H9 (cell line): ENCODE measurements at places on chromosomes 2 and 18.

GRCh38 chr2:54809819-54810218, 86.4 kb downstream of the EML6 start:
- no peak for DNase-seq

DNA sequence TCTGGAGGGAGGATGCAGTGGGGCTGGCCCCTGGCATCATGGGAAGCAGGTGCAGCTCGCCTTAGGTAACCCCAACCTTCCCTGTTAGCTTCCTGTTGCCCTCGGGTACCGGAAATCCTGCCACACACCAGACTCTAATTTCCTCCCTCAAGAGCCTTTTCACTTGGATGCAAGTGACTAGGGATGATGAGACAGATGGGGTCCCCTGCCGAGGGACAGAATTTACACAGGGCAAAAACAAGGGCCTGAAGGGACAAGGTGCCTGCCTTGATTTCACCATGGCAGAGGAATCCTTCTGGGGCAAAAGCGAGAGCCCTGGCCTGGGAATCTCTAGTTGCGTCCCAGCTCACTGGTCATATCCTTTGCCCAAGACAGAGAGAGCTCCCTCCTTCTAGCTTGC, 263.1 kb downstream of the LOXHD1 start:
- DNase-seq: no peak

GRCh38 chr2:72992734-72993102, 75.4 kb downstream of the EMX1 start:
- no peak for DNase-seq

GRCh38 chr2:112542984-112543661, 858 bp downstream of the POLR1B start:
- no peak for DNase-seq

GRCh38 chr2:238105506-238106338, 5.6 kb downstream of the ESPNL start:
- DNase-seq: peak; percentile 25

DNA sequence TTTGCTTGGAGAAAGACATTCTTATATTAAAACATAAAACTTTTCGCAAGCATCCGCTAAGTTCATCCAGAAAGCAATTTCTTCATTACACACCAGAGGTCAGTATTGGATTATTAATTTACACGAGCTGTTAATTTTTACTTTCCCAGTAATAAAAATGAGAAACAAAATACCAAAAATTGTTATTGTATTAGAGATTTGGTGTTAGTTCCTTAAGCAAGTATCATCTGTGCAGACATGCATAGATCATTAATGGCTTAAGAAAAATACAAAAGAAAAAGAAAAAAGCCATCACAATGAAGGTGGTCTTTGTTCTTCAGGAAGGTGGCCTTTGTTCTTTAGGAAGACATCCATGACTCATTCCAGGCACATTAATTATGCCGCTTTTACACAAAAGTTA, 53.6 kb upstream of the HNMT start:
- no peak for DNase-seq

- no peak for DNase-seq
Measured at GRCh38 chr18:35619464-35619863, 37.9 kb downstream of the GALNT1 start.

- no peak for DNase-seq
Measured at GRCh38 chr18:28095041-28095440, 81.9 kb downstream of the CDH2 start.

DNA sequence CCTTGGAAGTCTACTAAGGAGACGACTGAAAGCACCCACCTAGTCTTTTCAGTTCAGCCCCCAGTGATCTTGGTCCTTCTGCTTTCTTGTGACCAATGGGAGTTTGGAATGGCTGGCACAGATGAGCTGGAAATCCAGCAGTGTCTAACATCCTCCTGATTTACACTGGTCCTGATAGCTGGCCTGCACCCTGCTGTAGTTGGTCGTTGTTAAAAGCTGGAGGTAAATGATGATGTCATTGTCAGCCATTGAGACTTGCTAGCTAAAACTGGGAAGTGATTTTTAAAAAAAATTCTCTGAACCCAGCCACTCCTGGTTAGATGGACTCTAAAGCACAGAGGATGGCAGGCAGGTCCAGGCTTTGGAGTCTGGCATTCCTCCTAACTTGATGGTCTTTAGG, 19.3 kb downstream of the CCT7 start:
- DNase-seq: no peak

GRCh38 chr2:235494716-235495372, 1.0 kb downstream of the AGAP1 start:
- no peak for DNase-seq

- DNase-seq: peak; percentile 28
Measured at GRCh38 chr2:180124273-180125139, 117.4 kb upstream of the CWC22 start.

DNA sequence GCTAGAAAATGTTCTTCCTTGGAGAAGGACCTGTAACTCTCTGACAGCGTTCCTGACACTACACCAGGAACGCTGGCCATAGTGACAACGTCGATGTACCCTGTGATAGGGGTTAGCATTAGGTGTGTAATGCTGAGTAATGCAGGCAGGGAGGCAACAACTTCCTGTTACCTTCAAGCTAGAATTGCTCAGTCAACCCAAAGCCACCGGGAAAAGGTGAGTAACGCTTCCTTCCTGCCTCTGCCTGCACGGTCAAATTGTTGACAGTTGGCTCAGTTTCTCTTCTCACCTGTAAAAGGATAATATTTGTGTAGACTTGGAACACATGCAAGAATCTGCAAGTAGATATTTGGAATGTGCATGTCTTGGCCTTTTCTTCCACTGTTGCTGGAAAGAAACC, 12.7 kb downstream of the FAM110C start:
- DNase-seq: no peak

DNA sequence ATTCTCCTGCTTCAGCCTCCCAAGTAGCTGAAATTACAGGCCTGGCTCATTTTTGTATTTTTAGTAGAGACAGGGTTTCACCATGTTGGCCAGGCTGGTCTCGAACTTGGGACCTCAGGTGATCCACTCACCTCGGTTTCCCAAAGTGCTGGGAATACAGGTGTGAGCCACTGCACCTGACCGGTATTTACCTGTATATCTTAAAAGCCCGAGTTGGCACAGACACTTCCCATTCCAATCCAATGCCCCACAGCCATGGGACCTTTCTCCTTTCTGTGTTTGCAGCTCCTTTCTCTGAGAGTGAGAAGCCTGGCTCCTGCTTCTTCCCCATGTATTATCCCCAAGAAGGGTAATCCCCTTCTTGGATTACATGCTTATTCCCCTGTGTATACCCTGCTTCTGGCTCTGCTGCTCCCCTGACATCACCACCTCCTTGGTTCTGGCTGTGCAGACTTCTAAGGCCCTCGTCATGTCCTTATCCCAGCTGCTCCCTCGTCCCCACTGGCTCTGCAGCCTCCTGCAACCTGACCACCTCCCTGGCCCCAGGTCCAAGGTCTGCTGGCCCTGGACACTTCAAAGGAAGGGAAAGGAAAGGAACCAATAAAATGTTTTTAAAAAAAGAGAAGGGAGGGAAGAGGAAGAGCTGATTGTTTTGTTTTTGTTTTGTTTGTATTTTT, 52.8 kb downstream of the INPP5D start:
- DNase-seq: no peak

GRCh38 chr18:3892152-3892551, 442.2 kb downstream of the TGIF1 start:
- DNase-seq: no peak

GRCh38 chr2:135473567-135473966, 57.5 kb downstream of the ZRANB3 start:
- no peak for DNase-seq

DNA sequence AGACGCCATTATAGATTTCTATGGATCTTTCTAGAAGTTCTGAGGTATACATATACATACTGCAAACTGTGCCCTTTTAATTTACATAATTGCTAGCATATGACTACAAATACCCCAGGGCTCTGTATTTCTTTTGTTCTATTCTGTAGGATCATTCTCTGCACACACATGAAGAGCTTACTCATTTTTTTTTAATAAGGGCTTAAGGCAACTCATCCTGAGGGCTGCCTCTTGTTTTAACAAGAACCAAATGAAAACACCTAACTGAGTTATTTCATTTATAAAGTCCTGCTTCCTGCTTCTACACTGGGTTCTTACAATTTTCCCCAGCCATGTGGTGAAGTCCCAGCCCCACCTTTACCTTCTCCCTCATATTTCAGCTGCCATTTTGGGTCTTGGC, 390.5 kb downstream of the IRS1 start:
- DNase-seq: no peak

GRCh38 chr2:126664234-126664633, 8.3 kb downstream of the GYPC start:
- no peak for DNase-seq

DNA sequence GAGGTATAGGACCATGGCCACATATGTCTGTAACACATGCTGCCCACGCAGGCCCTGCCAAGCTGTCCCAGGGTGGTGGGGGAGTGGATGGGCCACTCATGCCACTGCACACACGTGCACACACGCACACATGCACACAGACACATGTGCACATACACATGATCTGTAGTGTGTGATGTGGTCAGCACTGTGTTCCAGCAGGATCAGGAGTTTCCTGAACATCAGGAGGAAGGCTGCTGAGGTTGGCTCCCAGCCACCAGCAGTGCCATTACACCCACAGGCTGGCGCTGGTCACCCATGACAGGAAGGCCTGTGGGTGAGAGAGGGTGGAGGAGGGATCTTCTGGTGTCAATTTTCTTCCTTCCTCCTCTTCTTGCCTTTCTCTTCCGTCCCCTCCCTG, 44.7 kb downstream of the POMC start:
- no peak for DNase-seq

DNA sequence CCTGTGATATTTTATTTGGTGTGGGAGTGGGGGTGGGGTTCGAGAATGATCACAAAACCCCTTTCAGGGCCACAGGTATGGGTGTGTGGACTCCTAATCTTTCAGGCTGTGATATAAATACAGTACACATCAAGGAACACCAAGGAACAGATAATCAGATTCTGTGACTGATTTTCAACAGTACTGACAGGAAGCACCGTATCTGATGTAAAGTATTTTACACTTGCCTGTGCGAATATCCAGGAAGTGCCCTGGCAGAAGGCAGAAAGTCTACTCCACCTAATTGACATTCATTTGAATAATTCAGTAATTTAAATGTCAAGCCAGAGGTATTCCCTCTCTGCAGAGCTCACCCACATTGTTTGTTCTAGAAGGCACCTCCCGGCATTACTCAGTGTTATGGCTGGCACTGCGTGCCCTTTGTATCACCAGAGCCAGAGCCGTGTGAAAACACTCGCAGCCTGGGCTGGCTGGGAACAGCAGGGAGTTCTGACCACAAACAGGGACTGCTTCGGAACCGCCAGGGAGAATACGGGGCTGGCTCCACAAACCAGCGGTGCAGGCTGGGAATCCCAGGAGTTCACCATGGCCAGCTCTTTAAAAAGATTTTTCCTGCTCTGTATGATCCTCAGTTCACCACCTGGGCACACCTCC, 91.8 kb downstream of the ACVR1 start:
- peak; percentile 31 for DNase-seq

DNA sequence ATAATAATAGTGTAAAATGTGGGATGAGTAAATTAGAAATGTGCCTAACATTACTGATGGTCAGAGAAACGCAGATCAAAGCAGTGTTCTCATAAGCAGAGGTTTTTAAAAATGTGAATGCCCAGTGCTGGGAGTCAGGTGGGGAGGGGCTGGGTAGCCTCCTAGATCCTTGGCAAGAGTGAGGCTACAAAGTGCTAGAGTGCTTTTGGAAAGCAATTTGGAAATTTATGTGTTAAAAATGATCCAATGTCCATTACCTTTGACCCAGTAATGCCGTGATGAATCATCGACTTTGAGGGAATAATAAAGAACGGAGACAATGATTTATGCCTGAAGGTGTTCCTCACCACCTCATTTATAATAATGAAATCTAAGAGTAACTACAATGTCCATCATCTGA, 44.9 kb upstream of the TWIST2 start:
- no peak for DNase-seq

DNA sequence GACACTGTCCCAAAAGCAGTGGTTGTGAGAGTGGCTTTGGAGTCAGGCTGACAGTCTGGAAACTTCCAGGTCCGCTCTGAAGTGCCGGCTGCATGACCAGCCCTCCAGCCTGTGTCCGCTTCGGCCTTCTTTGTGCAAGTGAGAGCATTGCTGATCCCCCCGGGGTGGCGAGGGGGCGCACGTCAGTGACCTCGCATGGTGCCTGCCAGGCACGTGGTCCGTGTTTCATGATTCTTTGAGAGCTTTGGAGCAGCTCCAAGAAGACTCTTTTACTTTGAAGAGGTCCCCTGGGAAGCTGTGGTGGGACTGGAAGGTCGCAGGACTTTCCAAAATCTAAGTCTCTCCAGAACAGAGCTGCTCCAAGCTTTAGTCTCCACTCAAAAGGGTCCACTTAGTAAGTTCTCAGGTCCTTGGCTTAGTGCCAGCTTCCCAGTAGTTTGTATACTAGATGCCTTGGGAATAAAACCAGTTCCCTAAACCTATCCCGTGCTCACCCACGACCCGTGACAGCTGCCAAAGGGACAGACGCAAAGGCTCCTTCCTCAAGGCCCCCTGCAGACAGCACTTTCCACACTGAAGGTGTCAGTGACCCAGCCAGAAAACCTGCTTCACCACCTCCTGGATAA, 68.8 kb downstream of the ADI1 start:
- no peak for DNase-seq

DNA sequence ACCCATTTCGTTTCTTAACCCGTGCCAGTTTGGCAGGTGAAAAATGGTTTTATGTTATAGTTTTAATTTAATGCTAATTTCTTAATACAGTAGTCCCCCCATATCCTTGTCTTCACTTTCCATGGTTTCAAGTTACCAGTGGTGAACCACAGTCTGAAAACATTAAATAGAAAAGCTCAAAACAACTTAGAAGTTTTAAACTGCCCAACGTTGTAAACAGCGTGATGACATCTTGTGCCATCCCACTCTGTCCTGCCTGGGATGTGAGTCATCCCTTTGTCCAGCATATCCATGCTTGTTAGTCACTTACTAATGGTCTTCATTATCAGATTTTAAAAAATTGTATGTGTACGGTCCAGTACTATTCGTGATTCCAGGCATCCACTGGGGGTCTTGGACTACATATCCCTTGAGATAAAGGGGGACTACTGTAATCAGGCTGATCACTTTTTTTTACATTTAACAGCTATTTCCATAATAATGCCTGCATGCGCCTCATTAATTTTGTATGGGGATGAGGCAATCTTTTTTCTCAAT, 31.9 kb downstream of the SLC66A3 start:
- DNase-seq: no peak

DNA sequence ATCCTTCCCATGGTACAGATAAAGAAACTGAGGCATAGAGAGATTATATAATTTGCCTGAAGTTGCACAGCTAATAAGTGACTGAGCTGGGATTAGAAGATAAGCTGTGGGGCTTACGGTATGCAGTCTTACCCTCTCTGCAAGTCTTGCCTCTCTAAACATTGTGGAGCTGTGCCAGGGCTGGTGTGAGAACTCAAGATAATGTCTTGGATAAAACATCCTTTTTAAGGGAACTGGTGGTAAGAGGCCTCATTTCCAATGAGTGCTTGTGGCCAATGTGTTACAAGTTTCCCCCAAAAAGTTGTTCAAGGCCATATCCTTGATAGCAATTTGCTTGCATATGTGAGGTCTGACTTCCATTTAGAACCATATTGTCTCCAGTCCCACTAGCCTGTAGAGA, 84.3 kb upstream of the ETAA1 start:
- DNase-seq: no peak
